Motor neuron (in vitro differentiated cells): ENCODE measurements at places on chromosomes 5 and 9.

DNA sequence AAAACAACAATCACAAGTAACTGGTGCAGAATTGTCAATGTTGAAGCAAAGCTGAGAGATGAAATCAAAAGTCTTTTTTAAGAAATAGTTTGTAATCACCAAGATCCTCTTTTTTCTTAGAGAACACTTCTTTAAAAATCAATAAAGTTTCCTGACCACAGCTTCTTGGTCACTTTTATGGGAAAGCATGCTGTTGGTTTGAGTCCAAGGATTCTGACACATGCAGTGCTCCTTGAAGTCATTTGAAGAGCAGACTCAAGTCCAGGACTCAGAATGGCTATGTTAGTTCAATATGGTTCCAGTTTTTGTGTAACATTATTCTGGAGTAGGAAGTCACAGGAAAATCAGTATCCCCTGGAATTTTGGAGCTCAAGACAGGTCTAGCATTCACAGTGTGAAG lies 480.6 kb downstream of the NR2F1-AS1 start:
- no peak for ATAC-seq

GRCh38 chr5:115857626-115858349 lies 16.1 kb downstream of the AP3S1 start:
- no peak for ATAC-seq

DNA sequence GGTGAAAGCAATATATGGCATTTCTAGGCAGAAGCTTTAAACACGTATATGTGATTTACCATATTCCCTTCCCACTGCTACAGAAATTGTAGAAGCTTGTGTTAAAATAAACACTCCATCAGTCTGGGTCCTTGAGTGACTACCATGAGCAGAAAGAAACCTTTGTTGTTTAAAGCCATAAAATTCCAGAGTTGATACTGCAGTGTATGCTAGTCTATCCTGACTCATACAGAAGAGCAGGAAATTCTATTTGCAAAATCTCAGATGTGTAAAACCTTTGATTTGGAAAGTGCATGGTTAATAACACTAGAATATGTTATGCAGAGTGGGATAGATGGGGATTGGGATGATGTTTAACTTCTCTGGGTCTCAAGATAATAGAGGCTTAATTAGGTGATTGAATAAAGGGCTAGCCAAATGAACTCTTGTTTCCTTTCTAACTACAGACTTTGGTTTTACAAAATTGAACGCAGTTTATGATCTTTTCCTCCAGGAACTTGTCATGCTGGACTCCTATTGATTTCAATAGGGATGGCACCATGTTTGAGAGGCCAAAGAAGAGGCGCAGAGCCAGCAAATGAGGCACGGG lies 282.7 kb upstream of the VLDLR start:
- no peak for ATAC-seq

GRCh38 chr9:136280535-136281315 lies 23.2 kb downstream of the CCDC187 start:
- ATAC-seq = no peak

DNA sequence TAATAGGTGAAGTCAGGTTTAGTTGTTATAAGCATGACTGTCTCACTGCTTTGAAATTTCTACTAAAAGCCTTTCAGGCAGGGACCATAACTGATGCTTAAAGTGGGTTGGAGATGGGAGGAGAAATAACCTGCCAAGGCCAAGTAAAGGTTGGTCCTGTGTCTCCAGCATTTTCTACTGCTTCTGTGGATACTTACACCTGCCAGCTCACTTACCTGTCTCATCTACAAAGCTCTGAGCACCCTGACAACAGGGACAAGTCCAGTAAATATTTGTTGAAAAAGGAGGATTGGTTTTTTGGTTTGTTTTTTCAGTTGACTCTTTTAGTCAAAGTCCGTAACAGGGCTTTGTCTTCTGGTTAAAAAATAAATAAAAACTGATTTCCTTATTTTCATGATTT lies 38.6 kb downstream of the GRAMD2B start:
- no peak for ATAC-seq
